ENCODE measurements at places on chromosomes 7 and 10.

GRCh38 chr7:96136600-96137239, 185.2 kb downstream of the SLC25A13 start:
- no peak for DNase-seq

- DNase-seq, result peak; percentile 24
Observed at GRCh38 chr7:151993977-151994676, 31.3 kb upstream of the GALNT11 start.

- DNase-seq, result no peak
Observed at GRCh38 chr7:106190589-106191330, 78.6 kb upstream of the SYPL1 start.

DNA sequence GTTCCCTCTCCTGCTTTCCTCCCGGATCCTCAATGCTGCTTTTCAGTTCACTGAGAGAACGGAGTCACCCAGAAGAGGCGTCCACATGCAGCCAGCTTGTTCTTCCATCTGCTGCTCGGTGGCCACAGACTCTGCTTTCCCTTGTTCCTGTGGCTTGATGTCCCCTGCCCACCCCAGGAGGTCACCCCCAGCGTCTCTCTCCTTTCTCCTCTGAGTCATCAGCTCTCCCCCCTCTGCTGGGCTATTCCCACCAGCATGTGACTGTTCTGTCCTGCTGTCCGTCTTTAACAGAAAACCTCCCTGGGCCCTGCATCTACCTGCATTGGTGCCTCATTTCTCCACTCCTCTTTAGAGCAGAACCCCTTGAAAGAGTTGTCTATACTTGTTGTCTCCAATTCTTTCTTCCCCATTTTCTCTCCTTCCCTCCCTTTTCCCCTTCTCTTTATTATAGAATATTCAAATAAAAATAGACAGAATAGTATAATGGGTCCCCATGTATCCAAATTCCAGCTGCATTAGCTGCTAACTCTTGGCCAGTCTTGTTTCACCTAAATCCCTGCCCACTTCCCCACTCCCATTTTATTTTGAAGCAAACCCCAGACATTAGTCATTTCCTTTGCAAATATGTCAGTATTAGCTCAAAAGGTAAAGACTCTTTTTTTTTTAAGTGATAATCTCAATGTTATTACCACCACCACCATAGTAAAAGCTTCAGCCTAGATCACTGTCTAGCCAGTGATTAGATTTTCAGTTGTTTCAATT, 4.1 kb downstream of the ZNF282 start:
- no peak for DNase-seq

DNA sequence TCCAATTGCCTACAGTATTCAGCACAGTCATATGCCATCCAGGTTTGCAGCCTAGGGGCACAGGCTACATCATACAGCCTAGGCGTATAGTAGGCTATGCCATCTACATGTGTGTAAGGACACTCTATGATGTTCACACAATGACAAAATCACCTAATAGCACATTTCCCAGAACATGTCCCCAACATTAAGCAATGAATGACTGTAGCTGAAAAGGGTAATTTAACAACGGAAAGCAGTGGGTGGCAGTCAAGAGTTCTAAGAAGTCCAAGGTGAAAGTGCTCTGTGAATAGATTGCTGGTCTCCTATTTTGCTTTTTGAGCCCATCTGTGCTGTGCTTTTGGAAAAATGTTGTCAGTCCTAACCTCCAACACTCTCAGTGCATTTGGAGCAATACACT, 162.6 kb downstream of the KLF6 start:
- DNase-seq, result no peak

- no peak for DNase-seq
Observed at GRCh38 chr10:95346715-95347401, 56.1 kb upstream of the PDLIM1 start.

GRCh38 chr7:151416941-151417315, 7.1 kb upstream of the WDR86 start:
- DNase-seq, result peak; percentile 38

- no peak for DNase-seq
Observed at GRCh38 chr7:38883706-38884105, 25.3 kb downstream of the VPS41 start.

DNA sequence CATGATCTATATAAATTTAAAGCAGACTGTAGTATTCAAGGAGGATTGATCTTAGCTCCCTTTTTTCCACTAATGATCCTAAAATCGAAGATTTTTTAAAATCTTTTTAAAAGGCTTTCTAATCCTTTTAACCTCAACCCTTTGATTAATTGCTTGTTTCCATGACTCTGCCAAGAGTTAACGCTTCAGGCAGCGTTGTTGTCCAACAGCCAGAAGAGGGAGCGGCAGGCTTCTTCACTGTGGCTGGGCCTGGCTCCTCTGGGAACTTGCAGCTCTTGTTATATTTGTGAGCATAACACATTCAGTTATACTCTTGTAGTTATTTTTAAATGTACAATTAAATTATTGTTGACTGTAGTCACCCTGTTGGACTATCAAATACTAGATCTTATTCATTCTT, 26.3 kb downstream of the CRCP start:
- no peak for DNase-seq

DNA sequence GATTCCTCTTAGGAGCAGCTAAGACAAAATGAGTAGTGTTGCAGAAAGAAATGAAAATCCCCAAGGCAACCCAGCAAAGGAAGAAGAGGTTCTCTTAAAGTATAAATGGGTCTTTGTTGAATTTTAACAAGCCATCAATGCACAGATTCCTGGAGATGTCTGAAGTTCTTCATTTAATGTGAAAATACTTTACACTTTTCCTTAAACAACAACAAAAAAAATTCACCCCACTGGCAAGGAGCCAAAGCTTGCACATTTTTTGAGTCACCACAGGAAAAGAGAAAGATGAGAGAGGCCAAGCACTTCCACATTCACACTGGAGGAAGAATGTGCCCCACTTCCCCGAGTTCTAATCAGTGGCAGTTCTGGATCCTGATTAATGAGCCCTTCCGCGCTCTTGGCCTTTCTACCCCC, 286.4 kb upstream of the MEOX2 start:
- DNase-seq, result peak; percentile 77

GRCh38 chr7:99739699-99740572, 4.9 kb upstream of the CYP3A7 start:
- no peak for DNase-seq

- no peak for DNase-seq
Observed at GRCh38 chr10:42149722-42150427, 488.5 kb downstream of the ZNF33B start.

GRCh38 chr10:24340883-24341282, 131.9 kb downstream of the KIAA1217 start:
- no peak for DNase-seq

DNA sequence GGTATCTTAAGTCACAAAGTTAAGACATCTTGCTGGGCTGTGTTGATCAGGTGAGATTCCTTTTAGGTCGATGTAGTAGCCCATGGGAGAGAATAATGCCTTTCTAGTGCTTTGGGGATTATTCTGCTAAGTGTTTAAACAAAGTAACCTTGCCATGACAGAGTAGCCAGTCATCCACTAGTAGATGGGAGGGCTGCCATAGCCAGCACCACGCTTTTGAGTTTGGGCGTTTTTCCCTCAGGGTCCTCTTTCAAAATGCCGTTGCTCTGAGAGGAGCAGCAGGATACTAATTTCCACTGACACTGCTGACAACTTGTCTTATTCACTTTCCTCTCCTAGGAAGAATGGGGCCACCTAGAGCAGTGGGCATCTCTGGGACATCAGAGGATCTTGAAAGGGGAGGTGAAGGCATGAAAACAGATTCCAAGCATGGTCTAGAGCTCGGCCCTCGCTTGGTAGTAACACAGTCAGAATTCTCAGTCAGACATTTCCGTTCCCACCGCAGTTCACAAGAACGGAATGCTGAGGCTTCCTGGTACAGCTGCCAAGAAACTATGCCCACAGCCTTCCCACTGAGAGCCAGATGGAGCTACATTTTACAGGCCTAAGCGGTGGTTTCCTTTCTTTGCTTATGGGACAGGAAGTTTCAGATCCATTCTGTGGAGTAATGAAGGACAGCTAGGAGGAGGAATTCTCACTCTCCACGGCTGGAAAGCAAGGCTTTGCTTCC, 15.3 kb upstream of the RSU1 start:
- DNase-seq, result no peak

DNA sequence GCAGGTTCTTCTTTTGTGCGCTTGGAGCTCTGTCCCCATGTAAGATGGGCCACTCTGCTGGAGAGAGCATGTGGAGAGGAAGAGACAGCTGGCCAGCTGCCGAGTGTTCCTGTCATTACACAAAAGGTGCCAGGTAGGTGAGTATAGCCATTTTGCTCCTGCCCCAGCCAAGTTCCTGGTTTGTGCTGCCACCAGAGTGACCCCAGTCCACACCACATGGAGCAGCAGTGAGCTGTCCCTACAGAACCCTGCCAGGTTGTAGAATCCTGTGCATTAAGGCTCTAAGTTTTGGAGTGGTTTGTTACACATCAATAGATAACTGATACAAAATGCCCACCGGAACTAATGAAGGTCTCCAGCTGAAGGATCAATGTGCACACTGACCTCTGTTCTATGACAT, 84.6 kb upstream of the GHITM start:
- DNase-seq, result no peak

DNA sequence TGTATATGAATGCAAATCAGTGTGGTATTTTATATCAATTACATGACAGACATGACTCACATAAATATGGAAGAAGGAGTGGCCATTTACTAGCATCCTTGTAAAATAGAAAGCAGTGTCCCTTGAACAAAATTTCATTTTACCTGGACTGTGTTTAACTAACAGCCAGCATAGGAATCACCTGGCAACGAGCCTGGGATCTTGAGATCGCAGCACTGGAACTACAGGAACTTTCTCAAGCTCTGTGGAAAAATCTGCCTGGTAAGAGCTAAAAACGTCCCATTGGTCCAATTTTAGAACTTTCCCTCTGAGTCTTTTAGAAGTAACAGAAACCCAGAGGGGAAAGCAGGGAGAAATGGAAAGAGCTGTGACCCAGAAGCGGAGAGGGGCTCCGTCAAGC, 68.9 kb upstream of the AMPH start:
- DNase-seq, result no peak

DNA sequence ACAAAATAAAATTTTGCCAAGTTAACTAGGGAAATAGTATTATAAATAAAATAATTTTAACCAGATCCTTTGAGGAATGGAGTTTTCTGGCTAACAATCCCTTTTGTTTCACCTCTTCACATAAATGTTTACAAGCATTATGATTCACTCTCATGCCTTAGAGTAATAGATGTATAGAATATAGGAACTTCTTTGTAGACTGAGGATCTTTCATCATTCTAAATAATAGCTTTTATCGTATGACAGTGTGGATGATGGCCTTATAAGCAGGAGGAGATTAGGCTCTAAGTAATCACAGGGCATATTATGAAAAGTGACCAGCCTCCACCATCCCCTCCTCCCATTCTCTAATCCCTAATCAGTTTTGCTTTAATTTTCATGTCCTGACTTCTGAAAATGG, 13.5 kb downstream of the ING3 start:
- no peak for DNase-seq

DNA sequence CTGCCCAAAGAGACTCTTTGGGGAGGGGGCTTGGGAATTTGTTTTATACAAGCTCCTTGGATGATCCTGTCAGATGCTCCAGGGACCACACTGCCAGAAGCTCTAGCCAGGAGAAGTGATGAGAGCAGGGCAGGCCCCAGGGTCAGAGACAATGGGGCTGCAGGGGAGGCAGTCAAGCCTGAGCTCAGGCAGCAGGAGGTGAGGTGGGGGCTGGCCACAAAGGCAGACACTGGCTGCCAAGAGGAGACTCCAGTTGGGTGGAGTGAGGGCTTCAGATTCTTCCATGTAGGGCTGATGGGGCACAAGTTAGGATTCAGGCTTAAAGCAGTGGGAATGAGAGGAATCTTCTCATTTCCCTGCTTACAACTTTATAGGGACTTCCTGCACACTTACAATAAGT, 35.6 kb upstream of the LOXL4 start:
- DNase-seq, result no peak

DNA sequence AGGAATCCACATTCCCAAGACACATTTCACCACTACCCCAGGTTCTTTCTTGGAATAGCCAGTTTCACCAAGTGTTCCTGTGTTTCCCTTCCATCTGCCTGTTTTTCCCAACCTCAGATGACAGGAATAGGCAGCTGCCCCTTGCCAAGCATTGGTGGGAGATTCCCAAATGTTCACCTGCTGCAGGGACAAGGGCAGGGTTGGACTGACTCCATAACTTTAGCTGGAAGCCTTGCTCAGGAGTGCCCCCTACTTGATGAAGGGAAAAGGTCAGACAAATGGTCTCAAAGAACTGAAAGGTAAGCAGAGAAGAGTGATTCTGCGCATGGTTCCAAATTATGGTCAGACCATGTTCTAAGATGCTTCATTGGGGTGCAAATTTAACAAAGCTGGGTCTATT, 45.1 kb upstream of the LYZL1 start:
- no peak for DNase-seq

Data from suppressor macrophage (primary cell).